Neural progenitor cell (in vitro differentiated cells): ENCODE measurements at places on chromosomes 5 and 9. TPM values are rescaled to one million over a fixed set of nuclear protein-coding genes. Genes with fewer than 3 reads are reported as not detected.

The SLC36A2 gene
- total RNA-seq: not detected in 2 replicates

GRCh38 chr9:122320413-122320881 lies 50.4 kb upstream of the PTGS1 start:
- H3K4me1 ChIP-seq: peaks cover 6% of the 10 kb centered on the region
- no peak for DNase-seq
- H3K4me3 ChIP-seq: no peak overlapping the region
- no peak overlapping the region for H3K27ac ChIP-seq
- H3K27me3 ChIP-seq: no peaks in the 10 kb centered on the region

GRCh38 chr5:138711811-138712210 lies 41.4 kb upstream of the CTNNA1 start:
- no peak for DNase-seq
- H3K4me3 ChIP-seq: no peak overlapping the region
- H3K27me3 ChIP-seq: no peaks in the 10 kb centered on the region
- no peaks in the 10 kb centered on the region for H3K36me3 ChIP-seq
- peaks cover 30% of the 10 kb centered on the region for H3K4me1 ChIP-seq
- no peak overlapping the region for H3K27ac ChIP-seq

The PCDHGB4 gene
- 10.4 and 14.9 TPM in 2 replicates for total RNA-seq

The DNM1 gene
- 30.1 and 52.7 TPM in 2 replicates for total RNA-seq

- no peak for DNase-seq
- no peak overlapping the region for H3K27ac ChIP-seq
- H3K4me1 ChIP-seq: peaks cover 6% of the 10 kb centered on the region
- H3K36me3 ChIP-seq: no peaks in the 10 kb centered on the region
- H3K27me3 ChIP-seq: no peaks in the 10 kb centered on the region
- H3K4me3 ChIP-seq: no peak overlapping the region
Measured at GRCh38 chr9:127347831-127348776, 48.9 kb upstream of the SLC2A8 start.

- H3K36me3 ChIP-seq: no peaks in the 10 kb centered on the region
- H3K4me1 ChIP-seq: peaks cover 33% of the 10 kb centered on the region
- no peak for DNase-seq
- H3K4me3 ChIP-seq: no peak overlapping the region
Measured at GRCh38 chr5:78747705-78748359, 99.3 kb upstream of the LHFPL2 start.
